ENCODE measurements at places on chromosomes 7 and 10.
A peak's percentile ranks its signal among the peaks of the same experiment; 100 is the strongest.

- no peak for DNase-seq
These were observed 150.9 kb upstream of the AGK start for GRCh38 chr7:141400356-141400755.

DNA sequence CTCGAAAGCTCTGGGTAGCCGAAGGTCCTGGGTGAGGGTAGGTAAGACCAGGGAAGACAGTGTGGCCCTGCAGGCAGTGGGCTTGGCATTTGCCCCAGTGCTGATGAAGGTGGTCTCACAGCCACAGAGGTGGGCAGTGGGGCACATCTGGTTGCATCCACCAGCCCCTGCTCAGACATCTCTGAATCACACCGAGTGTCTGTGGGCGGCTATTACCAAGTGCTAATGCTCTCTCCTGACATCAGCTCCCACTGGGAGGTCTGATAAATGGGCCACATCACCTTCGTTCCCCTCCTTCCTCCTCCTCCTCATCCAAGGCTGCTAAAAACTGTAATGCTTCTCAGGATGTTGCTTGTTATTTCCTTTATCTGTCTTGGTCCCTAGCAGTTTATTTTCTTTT, 330.9 kb upstream of the COBL start:
- no peak for DNase-seq

DNA sequence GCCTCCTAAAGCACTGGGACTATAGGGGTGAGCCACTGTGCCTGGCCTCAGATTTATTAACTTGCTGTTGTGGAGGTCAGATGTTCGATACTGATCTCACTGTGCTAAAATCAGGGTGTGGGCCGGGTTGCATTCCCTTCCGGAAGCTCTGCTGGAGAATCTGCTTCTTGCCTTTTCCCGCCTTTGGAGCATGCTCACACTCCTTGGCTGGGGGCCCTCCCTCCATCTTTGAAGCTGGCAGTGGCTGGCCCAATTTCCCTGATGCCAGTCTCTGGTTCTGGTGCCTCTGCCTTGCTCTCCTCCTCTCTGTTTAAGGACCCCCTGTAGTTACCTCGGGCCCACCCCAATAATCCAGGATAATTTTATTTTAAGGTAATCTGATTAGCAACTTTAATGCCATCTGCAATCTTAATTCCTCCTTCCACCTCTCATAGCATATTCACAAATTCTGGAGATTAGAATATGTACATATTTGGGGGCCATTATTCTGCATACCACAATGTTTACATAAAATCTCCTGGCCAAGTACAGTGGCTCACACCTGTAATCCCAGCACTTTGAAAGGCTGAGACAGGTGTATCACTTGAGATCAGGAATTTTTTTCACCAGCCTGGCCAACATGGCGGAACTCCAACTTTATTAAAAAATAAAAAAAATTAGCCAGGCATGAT, 7.9 kb upstream of the PITRM1 start:
- no peak for DNase-seq

DNA sequence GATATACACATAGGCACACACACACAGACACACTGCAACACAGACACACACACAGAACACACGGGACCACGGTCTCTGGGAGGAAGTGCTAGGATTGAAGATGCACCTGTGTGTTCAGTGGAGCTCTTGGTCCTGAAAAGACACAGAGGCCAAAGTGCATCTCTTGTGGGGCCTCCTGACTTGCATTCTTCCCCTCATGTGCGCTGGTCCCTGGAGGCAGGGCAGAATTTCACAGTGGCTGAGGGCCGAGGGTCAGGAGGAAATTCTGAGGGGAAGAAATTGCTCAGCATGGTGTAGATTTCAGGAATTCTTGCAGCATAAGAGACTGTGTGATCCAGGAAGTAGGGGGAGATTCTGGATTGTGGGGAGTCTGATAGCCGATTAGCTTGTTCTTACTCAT, 35.9 kb downstream of the WDFY4 start:
- no peak for DNase-seq

DNA sequence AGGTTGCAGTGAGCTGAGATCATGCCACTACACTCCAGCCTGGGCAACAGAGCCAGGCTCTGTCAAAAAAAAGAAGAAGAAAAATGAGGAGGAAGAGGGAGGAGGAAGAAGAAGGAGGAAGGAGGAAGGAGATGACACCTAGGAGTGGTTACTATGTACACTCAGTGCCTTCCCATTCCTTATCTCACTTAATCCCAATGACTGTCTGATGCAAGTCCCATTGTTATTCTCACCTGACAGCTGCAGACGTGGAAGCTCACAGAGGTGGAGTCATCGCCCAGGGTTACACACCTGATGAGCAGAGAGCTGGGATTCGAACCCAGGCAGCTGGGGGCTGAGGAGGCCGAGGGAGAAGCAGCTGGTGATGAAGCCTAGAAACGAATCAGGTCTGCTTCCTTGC, 258.8 kb downstream of the SNX10 start:
- no peak for DNase-seq

GRCh38 chr10:86668297-86669165, at the start of gene LDB3:
Gene LDB3 (plus strand): TSS chr10:86668511. CDS start chr10:86668692, 181 bp downstream.
- peak; percentile 62 for DNase-seq

GRCh38 chr7:127761196-127761595, 109.2 kb downstream of the SND1 start:
- DNase-seq: no peak

DNA sequence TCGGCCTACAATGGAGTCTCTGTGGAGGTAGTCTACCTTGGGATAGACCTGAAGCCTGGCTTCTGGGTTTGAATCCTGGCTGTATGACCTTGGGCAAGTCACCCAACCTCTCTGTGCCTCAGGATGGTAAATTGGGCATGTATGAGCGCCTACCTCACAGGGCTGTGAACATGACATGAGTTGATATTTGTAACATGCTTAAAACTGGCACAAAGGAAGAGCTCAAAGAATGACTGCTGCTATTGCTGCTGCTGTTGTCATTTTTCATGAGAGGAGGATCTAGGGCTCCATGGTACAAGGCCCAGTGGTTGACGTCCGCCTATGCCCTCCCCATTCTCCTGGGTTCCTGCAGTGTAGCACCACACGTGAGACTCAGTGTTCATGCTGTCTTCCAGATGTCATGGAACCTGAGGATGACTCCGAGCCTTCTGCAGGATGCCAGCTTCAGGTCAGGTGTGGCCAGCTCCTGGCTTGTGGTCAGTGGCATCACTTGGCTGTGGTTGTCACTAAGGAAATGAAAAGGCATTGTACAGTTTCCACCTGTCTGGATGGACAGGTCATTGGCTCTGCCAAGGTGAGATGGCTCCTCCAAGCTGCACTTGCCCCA, 95.0 kb downstream of the WDFY4 start:
- DNase-seq: no peak

- peak; percentile 1 for DNase-seq
These were observed 274.7 kb downstream of the USP6NL start for GRCh38 chr10:11336722-11337162.

DNA sequence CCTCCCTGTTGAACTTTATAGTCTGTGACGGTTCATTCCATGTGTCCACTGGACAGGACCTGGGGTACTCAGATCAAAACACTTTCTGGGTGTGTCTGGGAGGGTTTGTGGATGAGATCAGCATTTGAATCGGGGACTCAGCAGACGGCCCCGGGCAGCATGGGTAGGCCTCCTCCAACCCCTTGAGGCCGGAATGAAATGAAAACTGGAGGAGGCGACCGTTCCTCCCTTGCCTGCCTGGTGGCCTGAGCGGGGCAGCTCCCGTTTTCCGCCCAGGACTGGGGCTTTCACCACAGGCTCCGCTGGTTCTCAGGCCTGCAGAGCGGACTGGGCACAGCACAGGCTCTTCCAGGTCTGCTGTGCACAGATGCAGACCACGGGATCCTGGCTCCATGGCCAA, 247.7 kb downstream of the MAD1L1 start:
- DNase-seq: no peak

DNA sequence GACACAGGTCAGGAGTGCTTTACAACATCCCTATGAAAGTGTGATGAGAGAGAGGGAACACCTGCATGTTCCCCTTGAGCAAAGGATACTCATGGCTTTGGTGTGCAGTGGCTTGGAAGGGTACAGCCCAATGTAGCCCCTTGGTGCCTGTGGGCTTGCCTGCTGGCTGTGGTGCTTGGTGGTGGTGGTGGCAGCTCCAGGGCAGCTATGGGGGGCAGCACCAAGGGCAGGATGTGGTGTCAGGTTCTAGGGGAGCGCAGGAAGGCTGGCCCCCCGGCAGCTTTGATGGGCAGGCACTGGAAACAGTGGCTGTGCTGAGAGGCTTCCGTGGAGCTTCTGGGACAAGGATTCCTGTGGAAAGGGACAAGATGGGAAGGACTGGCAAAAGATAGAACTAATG, 464.0 kb upstream of the ZMIZ1 start:
- no peak for DNase-seq

DNA sequence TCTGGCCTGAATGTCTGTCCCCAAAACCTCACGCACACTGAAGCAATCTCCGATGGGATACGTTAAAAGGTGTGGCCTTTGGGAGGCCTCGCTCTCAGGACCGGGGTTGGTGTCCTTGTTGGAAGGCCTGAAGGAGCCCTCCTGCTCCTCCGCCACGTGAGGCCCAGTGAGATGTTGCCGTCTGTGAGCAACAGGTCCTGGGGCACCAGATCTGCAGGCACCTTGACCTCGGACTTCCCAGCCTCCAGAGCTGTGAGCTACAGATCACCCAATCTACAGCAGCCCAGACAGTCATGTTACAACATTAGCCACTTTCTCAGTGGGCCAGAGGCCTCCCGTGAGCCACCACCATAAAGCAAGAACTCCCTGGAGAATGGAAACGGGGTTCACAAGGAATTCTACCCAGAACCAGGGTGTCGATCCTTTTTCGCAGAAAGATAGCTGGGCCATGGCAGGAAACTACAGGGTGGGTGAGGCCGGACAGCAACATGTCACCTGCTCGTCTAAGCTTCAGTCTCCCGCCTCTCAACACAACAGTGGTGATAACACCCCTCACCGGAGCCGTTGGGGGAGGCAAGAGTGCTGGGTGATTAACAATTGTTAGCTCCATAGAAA, 87.0 kb downstream of the DIP2C start:
- DNase-seq: no peak

- DNase-seq: no peak
These were observed 752 bp upstream of the CAMK2G start for GRCh38 chr10:73875139-73875475.

- DNase-seq: no peak
These were observed 6.1 kb upstream of the SLC29A4 start for GRCh38 chr7:5276611-5277010.

GRCh38 chr10:96337106-96337505, 21.7 kb downstream of the OPALIN start:
- no peak for DNase-seq

DNA sequence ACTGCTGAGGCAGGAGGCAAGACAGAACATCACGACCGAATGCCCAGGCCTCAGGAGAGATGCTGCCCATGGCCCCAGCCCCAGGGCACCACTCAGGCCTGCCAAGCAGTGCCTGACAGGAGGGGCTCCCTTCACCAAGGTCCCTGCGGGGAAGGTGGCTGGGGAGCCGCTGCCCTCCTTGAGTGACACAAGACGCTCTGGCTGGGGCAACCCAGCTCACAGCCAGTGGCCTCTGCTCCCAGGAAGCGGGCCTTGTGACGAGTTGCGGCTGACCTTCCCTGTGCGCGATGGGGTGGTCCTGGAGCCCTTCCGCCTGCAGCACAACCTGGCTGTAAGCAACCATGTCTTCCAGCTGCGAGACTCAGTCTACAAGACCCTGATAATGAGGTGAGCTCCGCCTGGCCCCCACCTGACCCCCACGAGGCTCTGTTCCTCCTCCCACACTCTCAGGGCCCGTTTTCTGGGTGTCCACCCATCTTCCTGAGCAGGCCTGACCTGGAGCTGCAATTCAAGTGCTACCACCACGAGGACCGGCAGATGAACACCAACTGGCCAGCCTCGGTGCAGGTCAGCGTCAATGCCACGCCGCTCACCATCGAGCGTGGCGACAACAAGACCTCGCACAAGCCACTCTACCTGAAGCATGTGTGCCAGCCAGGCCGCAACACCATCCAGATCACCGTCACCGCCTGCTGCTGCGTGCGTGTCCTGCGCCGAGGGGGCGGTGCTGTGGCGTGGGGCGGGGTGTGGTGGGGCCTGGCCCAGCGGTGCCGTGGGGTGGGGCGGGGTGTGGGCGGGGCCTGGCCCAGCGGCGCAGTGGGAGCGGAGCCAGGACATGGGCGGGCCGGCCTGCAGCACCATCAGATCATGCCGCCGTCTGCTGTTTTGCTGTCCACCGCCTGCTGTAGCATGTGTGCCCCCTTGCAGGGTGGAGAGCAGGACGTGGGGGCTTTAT, 12.8 kb downstream of the ZMIZ2 start:
- DNase-seq: no peak

- DNase-seq: no peak
These were observed 537.9 kb upstream of the MGMT start for GRCh38 chr10:128929131-128929530.

- DNase-seq: no peak
These were observed 881 bp upstream of the SSBP1 start for GRCh38 chr7:141737118-141737835.

- DNase-seq: no peak
These were observed 86.2 kb downstream of the ZNF365 start for GRCh38 chr10:62460393-62460792.

DNA sequence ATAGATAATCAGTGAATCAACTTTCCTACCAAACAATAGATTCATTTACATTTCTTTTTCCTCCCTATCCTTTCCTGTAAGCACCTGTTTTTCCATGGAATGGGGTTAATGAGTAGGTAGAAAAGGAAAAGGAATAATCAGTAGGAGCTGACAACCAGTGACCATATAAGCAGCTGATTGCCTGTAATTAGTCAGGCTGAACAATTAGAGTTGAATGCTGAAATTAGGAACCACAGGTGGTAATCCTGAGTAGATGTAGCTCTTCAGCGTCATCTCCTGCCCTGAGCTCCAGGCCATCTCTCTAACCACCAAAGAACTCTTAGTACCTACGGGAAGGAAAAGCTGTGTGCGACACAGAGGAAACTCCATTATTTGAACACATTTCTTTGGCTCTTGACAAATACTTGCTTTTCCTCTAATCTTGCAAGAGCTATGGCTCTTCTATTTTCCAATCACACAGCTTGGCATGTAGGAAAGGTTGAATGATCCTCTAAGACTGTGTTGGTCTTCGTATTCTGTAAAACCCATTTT, 63.8 kb downstream of the KLHDC10 start:
- DNase-seq: no peak

GRCh38 chr10:63129888-63130287, 3.2 kb upstream of the NRBF2 start:
- DNase-seq: no peak

GRCh38 chr10:95480102-95480900, 80.9 kb downstream of the SORBS1 start:
- no peak for DNase-seq

DNA sequence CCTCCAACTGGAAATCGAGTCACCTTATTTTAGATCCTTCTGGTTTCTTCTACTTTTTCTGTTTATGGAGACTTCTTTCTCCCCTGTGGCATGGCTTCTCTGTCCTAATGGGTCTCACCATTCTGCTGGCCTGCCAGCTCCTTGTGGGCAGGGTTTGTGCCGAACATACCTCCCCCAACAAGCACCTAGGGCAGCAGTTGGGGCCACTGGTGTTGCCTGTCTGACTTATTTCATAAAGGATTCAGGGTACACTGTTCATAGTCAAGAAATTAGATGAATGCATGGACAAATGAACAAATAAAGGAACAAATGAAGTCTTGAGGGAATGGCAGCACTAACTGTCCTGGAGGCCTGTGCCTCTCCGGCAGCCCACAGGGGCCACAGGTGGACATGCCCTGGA, 55.6 kb upstream of the DOCK1 start:
- no peak for DNase-seq

GRCh38 chr7:155456738-155457543, 988 bp upstream of the EN2 start:
- no peak for DNase-seq

GRCh38 chr10:30596013-30596412, 33.5 kb downstream of the LYZL2 start:
- DNase-seq: no peak
